ENCODE measurements at places on chromosomes 13 and 19.

DNA sequence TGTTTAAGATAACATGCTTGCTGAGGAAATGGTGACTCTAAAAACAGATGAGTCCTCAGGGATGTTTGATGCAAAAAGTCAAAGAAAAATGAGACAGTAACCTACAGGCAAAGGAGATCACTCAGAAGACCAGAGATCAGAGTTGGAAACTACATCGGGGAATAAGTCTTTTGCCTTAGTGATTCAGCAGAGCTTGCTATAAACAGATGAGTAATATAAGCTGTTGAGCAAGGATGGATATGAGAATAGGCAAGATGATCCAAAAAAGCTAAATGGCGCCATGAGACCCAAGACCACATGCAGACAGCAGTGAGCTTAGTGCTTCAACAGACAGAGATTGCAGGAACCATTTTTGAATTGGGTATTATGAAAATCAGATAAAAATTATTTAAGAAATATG, 168.6 kb downstream of the POSTN start:
- no peak for DNase-seq

DNA sequence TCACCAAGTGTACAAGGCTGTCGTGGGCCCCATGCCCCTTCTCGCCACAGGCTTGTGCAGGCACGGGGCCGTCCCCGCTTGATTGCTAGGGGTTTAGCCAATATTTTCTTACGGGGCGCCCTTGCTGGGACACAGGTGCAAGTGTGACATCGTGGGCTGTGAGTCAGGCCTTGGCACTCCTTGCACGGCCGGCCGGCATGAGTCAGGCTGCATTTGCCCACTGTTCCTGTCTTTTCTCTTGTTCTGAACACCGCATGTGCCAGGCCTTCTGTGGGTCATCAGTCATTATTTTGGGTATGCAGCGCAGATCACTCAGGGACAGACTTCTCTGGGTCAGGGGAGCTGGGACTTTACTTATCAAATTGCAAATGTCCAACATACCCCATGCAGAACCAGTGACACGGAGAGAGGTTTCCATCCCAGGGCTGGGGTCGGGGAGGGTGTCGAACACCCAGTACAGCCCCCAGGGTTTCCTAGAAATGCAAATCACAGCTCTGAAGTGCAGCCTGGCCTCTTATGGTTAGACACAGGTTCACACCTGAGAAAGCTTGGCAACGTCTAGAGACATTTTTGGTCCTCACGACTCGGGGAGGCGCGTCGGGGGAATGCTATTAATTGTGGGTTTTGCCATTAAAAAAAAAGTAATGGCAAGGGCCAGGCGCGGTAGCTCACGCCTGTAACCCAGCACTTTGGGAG, 22.5 kb upstream of the KLF2 start:
- DNase-seq = no peak

DNA sequence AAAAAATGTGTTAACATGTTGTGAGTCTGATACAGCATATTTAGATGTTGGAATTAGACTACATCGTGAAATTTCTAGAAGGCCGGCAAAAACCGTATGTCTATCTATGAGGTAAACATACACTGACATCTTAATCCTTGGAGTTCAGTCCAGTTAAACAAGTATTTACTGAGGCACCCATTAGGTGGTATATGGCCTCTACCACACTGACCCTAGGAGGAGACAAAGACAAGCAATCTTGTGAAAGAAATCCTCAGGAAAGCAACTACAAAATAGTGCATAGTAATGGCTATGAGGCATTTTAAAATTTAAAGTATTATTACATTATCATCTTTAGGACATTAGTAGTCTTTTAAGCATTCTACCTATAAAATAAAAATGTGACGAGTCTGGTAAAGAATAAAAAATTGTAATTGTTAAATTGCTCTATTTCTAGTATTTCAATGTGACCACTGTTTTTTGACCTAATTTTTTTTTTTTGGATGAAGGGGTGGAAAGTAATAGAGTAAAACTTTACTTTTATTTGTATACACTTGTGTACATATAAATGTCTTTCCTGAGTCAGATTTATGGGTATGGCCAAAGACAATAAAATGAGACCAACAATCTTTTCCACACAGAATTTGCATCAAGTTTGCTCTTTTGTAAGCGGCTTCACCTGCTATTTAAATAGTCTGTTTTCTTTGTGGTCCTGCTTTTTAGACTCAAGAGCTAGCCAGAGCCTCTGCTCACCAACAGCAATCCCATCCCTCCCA, 50.5 kb downstream of the KATNAL1 start:
- no peak for DNase-seq

DNA sequence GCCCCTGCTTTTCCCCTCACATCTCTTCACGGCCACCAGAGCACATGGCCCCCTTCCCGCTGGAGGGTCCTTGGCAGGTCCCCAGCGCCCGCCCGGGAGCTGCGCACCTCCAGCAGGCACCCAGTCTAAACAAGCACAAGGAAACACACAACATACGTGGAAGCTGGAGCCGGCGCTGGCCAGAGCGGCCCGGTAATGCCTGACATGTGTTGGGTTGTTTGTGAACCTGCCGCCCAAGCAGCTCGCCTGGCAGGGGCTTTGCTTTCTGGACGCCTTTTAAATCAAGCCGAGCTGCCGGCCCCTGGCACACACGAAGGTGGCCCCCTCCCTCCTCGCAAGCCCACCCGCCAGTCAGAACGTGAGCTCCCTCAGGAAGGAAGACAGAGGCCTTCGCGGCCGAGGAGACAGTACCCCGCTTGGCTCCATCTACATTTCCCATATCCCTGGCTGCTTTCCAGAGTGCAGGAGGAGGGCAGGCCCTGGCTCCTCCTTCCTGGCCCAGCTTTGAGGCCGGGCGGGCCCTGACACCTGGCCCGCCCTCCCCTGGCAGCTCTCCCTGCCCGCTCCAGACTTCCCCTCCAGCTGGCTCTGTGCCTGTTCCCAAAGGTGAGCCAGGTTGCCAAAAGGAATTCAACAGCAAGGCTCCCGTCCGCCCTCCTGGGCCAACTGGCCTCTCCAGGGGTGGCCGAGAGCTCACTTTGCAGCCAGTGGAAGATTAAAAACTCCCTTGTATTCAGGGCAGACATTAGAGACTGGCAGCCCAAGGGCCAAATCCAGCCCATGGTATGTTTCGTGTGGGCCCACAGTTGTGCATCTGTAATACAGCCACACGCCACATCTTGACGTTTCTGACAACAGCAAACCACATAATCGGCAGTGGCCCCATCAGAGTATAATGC, 28.7 kb downstream of the COMP start:
- no peak for DNase-seq

DNA sequence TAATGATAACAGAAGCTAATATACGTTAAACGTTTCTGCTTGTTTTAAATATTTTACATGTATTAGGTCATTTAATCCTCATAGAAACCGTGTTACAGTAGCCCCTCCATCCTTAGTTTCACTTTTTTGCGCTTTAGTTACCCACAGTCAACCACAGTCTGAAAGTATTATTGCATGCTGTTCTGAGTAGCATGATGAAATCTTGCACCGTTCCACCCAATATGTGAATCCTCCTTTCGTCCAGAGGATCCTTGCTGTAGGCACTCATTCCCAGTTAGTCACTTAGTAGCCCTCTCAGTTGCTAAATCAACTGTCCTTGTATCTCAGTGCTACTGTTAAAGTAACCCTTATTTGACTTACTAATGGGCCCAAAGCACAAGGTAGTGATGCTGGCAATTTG, 257.8 kb downstream of the ENOX1 start:
- DNase-seq = no peak

DNA sequence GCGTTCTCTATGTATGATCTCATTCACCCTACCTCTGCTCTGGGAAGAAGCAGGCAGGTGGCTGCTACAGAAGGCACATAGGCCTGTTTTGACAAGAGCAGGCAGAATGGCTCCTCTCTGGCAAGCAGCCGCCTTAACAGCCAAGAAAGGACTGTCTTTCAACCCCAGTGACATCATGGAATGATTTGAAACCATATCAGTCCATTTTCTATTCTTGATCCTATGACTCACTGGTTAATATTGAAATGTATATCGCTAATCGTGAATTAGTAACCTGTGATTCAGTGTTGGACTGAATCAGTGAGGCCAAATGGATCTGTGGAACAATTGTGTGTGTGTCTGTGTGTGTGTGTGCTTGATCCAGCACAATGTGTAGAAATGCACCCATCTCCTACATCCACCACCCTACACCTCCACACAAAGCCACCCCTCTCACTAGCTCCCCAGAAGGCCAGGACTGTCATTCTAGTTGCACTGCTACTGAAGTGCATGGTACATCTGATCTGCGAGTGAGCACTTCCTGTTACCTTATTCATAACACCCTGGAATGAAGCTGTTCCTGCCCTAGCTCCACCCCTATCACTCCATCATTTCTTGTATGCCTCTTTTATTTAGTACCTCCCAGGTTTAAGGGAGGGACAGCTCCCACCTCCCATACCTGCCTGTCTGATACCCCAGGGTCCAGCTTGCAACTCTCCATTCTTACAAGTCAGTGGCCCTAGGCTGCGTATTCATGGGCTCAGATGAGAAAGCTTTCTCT, 460.0 kb downstream of the FOXO1 start:
- DNase-seq = no peak

GRCh38 chr13:42354241-42355091, 82.5 kb downstream of the AKAP11 start:
- DNase-seq = no peak

GRCh38 chr19:48796298-48797083, 14.3 kb downstream of the BCAT2 start:
- DNase-seq = no peak

DNA sequence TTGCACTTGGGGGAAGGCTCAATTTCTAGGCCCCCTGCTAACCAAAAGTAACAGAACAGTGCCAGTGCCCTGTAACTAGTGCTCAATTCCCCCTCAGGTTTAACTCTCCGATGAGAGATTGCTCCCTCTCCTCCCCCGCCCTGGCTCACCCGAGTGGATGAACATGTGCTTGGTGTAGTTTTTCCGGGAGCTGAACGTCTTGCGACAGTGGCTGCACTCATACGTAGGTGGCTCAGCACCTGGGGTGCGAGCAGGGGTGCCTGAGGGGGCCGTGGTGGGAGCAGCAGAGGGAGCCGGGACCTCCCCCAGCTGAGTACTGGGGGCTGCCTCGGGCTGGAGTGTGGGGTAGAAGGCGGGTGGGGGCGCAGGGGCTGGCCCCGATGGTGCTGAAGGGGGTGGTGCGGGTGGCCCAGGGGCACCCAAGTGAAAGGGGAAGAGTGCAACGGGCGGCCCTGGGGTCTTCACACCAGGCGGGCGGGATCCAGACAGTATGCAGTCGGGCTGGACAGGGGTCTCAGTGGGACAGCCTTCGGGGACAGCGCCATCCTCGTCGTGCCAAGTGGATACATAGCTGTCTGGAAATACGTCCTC, 3.3 kb downstream of the ZBTB45 start:
- no peak for DNase-seq

DNA sequence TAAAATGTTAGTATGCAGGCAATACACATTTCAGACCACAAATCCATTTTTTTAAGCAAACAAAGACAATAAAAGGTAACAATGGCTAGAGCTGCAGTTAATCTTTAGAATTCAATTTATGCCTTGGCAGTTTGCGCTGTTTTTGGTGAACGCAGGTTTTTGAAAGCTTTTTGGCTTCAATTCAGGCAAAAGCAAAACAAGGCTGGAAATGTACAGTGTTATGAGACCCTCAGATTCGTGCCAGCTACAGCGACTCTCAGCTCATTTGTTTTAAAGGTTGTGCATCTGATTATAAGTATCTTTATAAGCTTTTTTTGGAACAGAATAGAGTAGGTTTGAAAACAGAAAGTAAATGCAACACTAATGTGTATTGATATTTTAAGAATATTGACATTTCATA, 63.6 kb upstream of the SOX1 start:
- no peak for DNase-seq

GRCh38 chr13:49388091-49388635, 55.7 kb downstream of the CAB39L start:
- DNase-seq = no peak

GRCh38 chr13:59016250-59016649, 1147.5 kb downstream of the DIAPH3 start:
- DNase-seq = no peak

DNA sequence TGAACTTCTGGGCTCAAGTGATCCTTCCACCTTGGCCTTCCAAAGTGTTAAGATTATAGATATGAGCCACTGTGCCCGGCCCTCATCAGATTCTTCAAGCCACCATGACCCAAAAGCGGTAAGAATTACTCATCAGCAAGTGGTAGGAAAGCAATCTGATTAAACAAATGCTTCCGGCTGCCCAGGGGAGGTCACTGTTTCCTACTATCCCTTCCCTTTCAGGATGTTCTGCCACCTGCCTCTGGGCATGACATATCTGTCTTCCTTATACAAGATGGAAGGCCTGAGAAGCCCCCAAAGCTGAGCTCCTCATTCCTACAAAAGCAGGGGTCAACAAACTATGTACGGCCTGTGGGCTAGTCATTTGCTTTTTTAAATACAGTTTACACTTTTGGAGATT, 7.0 kb downstream of the ABHD8 start:
- DNase-seq = no peak

- no peak for DNase-seq
These were observed 19.7 kb upstream of the ASF1B start for GRCh38 chr19:14156122-14156521.

DNA sequence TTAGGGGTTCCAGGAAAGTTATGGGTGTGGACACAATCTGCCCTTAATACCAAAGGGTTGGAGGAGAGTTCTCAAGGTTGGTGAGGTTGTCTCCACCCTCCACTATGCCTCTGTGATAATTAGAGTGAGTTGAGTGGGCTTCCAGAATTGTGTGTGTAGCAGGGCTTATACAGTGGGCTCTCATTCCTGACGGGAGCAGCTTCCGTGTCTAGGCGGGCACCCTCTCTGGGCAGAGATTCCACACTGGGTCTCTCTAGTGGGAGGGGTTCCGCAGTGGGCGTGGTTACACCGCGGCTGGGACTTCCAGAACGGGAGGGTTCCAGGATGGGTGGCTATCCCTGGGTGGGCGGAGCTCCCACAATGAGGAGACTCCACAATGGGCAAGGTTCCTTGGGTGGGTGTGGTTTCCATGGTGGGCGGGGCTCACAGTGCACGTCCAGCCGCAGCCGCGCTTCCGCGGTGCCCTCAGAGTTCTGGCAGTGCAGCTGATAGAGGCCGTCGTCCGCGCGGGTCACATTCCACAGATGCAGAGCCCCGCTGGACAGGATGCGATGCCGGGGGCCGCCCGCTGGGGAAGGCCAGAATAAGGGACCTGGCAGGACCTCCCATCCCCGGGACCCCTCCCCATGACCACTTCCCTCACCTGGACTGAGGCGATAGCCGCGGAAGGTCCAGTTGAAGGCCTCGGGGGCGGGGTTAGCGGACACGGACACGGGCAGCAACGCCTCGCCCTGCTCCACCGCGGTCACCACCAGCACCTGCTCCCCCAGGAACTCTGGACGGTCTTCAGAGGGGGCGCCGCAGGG, 8.4 kb downstream of the NPHS1 start:
- no peak for DNase-seq

DNA sequence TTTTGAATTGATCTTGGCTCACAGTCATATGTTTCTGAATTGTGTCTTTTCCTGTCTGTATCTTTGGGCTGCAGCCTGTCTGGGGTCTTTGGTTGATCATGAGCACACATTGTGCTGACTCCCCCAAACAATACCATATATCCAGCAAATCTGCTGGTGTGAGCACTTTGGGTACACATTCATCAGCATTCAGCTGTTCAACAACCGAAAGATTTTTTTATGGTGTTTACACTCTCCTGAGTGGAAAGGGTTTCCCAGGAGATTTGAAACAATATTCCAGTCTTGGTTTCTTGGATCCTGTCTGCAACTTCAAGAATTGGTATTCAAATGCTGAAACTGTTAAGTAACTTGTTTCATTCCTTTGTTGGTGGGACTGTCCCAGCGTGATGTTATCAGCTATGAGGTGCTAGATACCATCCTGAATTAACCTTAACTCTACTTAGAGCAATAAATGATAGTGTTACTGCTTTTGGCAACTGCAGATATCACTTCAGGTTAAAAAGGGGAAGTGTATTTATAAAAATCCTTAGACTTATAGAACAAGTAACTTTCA, 78.4 kb upstream of the DIAPH3 start:
- no peak for DNase-seq

Measured in stimulated activated CD4-positive, alpha-beta T cell treated with anti-CD3 and anti-CD28 coated beads, Interleukin-1b, Interleukin-23, amount 100 ng/mL, for 1 hour (primary cell).